ENCODE measurements at places on chromosomes 16 and 17.

DNA sequence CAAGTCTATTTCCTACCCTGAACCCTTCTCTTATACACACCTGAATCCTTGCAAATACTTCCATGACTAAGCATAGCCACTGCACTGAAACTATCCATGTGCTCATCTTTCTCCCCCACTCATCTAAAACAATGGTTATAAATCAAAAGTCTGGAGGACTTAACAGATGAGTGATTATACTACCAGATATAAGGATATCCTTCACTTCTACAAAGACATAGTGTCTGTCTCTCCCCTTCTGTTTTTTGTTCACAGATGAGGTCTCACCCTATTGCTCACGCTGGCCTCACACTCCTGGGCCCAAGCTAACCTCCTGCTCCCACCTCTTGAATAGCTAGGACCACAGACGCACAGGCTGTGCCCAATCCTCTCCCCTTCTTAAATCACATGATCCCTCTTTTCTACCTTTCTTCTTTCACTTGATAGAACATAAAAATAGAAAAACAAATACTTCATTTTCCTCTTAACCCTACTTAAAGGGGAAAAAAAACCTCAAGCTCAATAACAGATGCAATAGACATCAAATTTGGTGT, 19.2 kb downstream of the CEP112 start:
- no peak for DNase-seq

DNA sequence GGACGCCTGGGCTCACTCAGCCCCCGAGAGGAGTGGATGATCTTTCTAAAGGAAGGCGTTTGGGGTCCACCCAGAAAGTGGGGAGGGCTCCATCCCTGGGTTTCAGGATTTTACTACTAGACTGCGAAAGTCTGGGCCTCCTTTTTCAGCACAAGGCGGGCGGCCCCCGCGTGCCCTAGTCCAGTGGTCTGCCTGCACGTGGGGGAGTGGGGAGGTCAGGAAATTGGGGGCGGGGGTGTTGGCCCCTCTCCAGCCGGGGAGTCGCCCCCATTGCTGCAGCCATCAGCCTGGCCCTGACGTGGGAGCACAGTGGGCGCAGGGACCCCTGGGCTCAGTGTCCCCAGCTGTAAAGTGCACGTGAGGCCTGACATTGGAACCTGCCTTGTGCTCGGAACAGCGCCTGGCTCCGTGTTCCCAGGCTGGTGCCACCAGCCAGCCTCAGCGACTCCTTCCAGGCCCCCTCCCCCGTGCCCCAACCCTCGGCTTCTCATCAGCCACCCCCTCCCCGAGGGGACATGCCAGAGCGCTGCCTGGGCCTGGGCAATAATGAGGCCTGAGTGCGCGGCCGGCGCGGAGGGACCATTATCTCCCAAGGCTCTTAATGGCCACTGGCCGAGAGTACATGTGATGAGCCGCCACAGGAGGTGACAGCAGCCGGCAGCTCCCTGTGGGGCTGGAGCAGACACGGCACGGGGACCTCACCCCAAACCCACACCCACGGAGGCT, 2.4 kb upstream of the C1QTNF8 start:
- DNase-seq: no peak

DNA sequence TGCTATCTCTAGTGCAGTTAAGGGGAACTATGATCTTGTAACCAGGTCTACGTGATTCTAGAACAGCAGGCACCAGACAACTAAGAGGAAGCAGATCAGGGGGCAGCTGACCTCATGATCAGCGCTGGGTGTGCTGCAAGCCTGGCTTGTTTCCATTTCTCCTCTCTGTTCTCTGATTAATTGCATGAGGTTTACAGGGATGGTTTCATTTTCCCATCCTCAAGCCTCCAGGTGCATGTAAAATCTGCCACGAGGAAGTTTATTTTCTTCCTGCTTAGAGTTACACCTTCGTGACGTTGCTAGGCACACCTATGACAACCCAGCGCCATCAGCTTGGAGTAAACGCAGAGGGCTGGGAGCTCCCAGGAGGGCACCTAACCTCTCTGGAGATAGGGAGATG, 4.3 kb upstream of the NUPR1 start:
- DNase-seq: no peak

DNA sequence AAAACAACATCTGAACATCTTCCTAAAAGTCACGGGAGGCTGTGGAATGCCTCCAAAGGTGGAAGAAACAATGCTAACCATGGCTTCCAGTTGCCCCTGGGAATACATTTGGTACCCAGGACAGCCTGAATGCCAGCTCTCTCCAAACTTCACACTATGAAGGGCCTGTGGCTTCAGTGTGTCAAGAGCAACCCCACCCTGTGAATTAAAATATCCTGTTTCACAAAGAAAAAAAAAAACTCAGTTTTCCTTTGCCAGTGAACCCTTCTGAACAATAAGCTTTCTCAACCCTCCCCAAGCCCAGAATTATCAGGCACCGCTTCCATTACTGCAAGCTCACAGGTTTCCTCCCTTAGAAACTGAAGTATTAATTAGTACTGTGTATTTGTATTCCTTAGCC, 69.8 kb downstream of the SLC39A11 start:
- DNase-seq: no peak

GRCh38 chr16:86041215-86041614, 142.3 kb downstream of the IRF8 start:
- DNase-seq: no peak

GRCh38 chr16:4378161-4378666, 6.6 kb downstream of the VASN start:
- no peak for DNase-seq

- DNase-seq: no peak
Measured at GRCh38 chr16:14378131-14378551, 251.9 kb downstream of the PARN start.

All from stimulated activated CD4-positive, alpha-beta T cell treated with anti-CD3 and anti-CD28 coated beads, TNF-alpha, amount 100 ng/mL, for 1 hour (primary cell).